ENCODE measurements at places on chromosomes 3 and 15.

DNA sequence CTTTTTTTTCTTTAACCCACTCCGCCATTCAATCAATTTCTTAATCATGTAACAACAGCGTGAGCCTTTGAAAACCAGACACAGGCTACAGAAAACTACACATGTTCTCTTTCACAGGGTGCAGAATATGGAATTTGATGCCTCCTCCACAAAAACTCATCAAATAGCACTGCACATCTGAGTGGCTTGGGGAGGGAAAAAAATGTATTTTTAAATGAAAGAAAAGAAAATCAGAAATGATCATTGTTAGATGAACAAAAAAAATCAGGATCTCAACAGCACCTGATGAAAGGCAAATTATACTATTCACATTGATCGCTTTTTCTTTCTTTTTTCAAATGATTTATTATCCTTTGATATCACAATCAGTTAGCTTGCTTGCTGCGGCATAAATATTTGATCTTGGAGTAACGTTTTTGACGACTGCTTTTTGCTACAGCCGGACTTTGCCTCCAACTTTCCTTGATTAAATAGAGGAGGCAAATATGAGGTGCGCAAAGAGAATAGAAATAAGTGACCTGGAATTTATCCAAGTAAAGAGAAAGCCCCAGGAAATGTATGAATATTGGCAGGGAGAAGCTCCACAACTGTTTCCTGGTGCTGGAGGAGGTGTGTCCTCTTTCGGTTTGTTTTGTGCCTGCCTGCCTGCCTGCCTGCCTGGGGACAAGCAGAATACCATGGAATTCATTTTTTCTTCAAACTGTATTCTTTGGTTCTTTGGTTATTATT, 63.1 kb downstream of the EDEM1 start:
- DNase-seq: no peak

DNA sequence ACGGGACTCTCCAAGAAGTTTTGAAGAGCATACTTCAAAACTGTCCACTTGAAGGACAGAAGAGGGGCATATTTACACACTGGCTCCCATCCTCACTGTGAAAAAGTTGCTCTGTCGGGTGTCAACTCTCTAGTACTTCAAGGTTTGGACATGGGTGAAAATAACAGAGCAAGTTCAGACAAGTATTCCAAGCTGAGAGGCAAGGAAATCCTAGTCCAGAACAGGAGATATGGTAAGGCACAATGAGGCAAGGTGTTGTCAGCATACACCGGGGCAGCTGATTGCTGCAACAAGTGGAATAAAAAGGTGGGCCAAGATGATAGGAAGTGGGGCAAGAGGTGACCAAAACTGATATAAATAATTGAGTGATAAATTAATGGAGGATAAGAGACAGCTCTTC, 4.8 kb upstream of the TFDP2 start:
- no peak for DNase-seq

- no peak for DNase-seq
Observed at GRCh38 chr3:37571269-37571668, 290.4 kb upstream of the CTDSPL start.

DNA sequence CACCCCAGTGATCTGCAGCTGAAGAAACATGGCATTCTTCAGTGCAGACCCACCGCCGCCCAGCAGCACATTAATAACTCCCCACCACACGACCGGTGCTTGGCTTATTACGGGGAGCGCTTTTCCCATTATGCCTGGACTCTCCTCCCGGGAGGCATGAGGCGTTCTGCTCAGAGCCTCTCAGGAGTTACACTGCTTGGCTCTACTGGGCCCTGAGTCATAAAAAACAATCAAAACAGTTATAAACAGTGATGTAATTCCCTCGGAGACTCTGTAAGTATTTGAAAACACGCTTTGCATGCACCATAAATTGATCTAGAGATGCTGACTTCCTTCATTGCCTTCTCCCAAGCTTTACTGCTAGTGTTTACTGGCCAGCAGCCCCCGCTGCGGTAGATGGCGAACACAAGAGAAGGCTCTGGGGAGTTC, 77.1 kb upstream of the SNRPA1 start:
- no peak for DNase-seq

DNA sequence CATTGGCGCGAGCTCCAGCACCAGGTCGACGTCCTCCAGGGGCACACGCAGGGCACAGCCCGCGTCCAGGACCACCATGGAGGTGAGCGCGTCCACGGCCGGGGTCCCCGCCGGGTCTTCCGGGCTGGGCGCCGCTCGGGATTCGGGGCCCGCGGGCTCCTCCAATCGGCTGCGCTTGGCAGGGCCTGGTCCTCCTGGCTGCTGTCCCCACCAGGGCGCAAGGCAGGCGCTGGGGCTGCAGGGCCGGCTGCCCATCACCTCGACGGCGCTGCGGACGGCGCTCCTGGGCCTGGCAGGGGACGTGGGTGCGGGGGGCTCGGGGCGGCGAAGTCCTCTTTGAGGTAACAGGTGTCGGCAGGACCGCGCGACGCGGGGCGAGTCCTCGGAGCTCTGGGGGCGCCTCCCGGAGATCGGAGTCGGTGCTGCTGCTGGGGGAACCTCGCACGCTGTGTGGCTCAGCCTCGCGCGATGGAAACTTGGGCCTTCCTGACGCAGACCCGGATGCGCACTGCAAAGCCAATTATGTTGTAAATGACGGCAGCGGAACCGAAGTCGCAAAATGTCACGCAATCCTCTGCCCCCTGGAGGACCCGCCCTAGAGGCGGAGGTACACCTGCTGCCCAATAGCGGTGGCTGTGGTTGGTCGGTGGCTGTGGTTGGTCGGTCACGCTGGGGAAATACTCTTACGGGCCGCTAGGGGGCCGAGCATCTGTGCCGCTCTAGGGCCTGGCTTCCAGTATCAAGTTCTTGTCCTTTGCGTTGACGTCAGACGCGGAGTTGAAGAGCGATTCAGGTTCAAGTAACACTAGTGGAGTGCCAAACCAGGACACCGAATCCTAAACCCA, at the start of gene PRR23C:
Gene PRR23C (minus strand): TSS at position 527 of the 845 bp plus-strand sequence. CDS start 272 bp downstream, at position 255.
- DNase-seq: no peak

- no peak for DNase-seq
Observed at GRCh38 chr3:81581966-81582599, 179.4 kb downstream of the GBE1 start.

DNA sequence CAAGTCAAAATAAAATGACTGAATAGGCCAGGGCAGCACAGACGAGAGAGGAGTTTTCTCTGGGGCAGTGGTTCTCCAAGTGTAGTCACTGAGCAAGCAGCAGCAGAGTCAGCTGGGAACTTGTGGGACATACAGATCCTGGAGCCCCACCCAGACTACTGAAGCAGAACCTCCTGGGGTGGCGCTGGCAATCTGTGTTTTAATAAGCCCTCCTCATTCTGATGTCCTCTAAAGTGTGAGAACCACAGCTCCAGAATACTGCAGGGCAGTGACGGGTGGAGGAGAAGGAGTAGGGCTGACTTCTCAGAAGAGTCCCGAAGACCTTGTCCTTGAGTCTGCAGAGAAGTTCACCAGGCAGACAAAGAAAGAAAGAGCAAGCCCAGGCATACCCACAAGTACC, 251.3 kb upstream of the HES1 start:
- no peak for DNase-seq
